IMR-90 (cell line): ENCODE measurements at places on chromosomes 4 and X. TPM values are rescaled to one million over a fixed set of nuclear protein-coding genes. Genes with fewer than 3 reads are reported as not detected.
A peak's percentile ranks its signal among the peaks of the same experiment; 100 is the strongest.

DNA sequence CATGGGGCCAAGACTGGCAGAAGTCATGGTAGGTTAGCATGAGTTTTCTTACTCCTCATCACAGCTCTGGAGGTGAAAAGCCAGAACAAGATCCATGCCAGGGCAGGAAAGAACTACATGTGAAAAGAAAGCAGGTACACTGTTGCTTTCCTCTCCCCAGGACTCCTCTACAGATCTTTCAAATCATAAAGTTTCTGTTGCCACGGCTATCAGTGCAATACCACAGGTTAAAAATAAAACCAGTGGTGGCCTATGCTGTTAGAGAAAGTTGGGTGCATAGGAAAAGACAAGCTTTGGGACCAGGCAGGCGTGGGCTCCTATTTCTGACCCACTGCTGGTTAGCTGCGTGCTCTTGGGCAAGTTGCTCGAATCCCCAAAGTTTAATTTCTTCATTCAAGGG, 81.4 kb downstream of the SH3RF1 start:
- DNase-seq, result no peak

DNA sequence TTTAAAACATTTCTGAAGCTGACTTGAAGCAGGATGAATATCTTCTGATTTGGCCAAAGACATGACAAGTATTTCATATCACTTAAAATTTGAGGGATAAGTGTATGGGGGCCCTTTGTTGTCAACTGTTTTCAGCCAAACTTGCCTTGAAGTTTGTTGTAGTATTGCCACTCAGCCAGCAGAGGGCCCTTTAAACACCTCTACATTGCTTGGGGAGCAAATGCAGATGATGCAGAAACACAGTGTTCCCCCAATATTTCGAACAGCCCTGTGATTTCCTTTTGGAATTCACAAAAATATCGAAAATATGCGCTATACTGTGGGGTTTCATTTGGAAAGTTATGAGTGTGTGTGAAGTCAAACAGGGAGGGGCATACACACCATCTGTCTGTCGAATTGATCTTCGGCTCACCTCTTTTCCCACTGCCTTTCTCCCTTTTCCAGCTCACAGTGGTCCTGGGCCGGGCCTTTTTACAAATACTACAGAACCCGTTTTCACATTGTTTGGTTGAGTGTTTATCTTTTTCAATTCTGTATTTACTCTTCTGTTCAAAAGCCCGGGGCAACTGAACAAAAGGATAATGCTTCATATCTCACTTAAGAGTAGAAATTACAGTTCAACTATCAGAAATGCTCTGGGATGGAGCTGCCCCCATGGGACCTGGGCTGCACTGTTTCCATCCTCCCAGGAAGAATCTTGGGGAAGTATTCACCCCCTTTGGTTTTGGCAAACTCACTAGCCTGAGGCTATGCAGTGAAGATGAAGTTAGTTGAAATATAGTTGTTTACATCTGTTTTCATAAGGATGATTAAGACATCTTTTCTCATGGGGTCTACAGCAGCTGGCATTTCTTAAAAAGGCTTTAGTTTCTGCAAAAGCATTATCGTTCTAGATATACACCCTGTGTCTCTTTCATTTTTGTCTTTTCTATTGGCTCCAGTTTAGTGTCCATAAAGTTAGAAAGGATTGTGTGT, 137.6 kb downstream of the EGF start:
- DNase-seq, result peak; percentile 52

GRCh38 chr4:139704915-139705485, 39.4 kb downstream of the MGST2 start:
- DNase-seq, result peak; percentile 42

GRCh38 chr4:41506130-41506529, 31.8 kb upstream of the LIMCH1 start:
- DNase-seq, result peak; percentile 13

The NOP14 gene
- 11.3 and 12.6 TPM in 2 replicates for polyA plus RNA-seq

The EFHC2 gene
- 0.20 and 0.24 TPM in 2 replicates for polyA plus RNA-seq
